Astrocyte (in vitro differentiated cells and primary cell): ENCODE measurements at places on chromosomes 11 and 22. TPM values are rescaled to one million over a fixed set of nuclear protein-coding genes. Genes with fewer than 3 reads are reported as not detected.

- no peak overlapping the region for H3K27ac ChIP-seq
- H3K36me3 ChIP-seq, result no peaks in the 10 kb centered on the region
- no peaks in the 10 kb centered on the region for H3K4me1 ChIP-seq
Observed at GRCh38 chr22:29755889-29756288, 10.9 kb downstream of the ZMAT5 start.

DNA sequence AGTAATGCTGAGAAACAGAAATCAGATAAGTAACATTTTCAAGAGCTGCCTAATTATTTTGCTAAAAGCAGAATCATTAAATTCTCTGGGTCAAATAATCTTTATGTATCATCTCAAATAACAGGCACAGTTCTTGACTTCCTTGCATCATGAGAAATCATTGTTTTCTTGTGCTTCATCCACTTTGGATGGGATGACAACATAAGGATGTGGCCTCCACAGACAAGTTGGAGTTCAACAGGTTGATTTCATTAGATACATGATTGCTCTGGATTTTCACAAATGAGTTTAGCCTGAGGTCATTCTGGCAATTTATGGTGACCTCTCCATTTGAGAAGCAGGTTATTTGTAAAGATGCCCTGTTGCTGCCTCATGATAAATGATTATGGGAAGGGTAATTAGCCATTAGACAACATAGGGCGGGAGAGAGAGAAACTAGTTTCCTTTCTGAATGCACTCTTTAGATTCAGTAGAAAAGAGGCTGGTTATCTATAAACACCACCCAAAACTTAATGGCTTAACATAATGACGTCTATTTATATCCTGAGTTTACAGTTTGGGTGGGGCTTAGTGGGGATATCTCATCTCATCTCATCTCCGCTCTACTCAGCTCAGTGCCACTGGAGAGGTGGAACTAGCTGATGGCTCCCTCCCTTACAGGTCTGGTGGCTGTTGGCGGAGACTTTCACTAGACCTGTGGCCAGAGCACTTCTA is 35.0 kb upstream of the ADORA2A start:
- no peak overlapping the region for H3K4me3 ChIP-seq
- no peak for DNase-seq
- H3K27ac ChIP-seq, result no peak overlapping the region
- H3K4me1 ChIP-seq, result peaks cover 7% of the 10 kb centered on the region
- H3K36me3 ChIP-seq, result peaks cover 6% of the 10 kb centered on the region

DNA sequence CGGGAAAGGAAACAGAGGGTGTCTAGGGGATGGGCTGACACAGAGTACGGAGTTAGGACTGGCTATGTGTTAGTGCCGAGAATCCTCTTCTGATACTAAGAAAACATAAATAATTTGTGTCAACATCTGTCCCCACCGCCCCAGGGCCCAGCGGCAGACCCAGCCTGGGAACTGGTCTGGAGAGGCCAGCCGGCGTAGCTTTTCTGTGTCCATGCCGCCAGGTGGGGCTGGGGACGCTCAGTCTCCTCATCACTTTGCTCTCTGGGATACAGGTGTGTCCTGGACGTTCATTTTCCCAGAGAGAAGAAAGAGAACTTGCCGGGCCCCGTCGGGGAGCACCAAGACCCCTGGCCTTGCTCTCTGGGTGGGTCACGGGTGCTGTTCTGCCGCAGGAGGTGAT is 54.7 kb downstream of the WNT7B start:
- peaks cover 3% of the 10 kb centered on the region for H3K36me3 ChIP-seq
- no peak overlapping the region for H3K27ac ChIP-seq
- peaks cover 29% of the 10 kb centered on the region for H3K4me1 ChIP-seq
- H3K27me3 ChIP-seq, result no peaks in the 10 kb centered on the region
- no peak overlapping the region for H3K4me3 ChIP-seq

DNA sequence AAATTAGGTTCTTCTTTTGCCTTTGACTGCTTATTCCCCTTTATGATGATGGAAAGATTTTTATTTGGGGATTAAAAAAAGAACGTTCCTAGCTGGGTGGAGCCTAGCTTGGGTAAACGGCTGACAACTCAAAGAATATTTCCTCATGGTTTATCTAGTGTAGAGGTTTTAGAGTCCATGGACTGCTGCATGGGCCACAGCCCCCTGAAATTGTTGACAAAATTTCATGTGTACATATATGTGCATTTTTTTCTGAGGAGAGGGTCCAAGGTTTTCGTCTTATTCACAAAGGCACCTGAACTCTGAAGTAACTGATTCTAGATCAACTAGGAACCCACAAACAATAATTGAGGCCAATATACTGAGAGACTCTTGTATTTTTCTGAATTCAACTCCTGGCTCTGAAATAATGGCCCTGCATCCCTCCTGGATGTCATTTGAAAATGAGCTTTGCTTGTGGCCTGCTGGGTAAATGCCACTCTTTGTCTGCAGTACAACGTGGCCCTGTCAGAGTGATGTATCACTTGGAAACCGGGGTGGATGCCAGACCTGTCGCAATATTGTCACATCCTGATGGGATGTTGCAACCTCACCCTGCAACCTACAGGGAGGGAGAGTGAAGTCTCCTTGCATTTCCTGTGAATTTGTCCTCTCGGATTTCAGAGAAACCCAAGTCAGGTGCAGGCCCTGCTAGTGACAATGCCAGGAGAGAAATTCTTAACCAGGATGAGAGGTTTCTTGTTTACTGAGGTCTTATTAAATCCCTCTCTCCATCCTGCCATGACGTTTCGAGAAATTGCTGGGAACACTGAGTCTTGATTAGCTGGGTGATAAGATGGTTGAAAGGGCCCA is 33.8 kb downstream of the EHF start:
- peak; percentile 37 for DNase-seq
- peaks cover 41% of the 10 kb centered on the region for H3K4me1 ChIP-seq
- H3K27me3 ChIP-seq, result no peaks in the 10 kb centered on the region
- H3K36me3 ChIP-seq, result no peaks in the 10 kb centered on the region

DNA sequence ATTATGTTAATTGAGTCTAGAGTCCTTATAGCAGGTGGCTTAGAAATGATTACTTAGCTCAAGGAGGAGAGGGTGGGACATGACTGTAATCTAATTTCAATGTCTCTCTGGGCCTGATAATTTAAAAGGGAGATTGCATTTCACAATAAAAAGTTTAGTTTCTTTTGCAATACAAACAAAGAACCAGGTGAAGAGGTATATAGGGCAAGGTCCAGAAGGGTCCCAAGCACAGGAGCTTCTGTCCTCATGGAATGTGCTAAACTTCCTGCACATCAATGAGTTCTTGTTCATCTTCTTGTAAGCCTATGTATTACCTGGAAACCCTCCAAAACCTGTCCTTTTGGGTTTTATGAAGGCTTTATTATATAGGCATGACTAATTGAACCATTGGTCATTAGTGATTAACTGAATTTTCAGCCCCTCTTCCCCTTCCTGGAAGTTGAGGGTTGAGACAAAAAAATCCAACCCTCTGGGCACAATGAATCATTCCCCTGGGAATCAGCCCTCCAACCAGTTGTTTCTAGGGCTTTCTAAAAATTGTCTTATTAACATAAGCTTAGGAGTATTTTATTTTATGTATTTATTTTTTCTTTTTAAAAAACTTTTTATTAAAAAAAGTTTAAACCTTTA is 37.6 kb downstream of the MS4A2 start:
- no peak for DNase-seq
- no peaks in the 10 kb centered on the region for H3K36me3 ChIP-seq
- H3K27ac ChIP-seq, result no peak overlapping the region

GRCh38 chr11:35178067-35178805 is 39.3 kb downstream of the CD44 start:
- no peak overlapping the region for H3K4me3 ChIP-seq
- H3K36me3 ChIP-seq, result peaks cover 53% of the 10 kb centered on the region
- no peak for DNase-seq
- H3K4me1 ChIP-seq, result peaks cover 57% of the 10 kb centered on the region
- no peak overlapping the region for H3K27ac ChIP-seq

IGLL1 gene
- not detected in 2 replicates for total RNA-seq

PLCB3 gene
- total RNA-seq, result 48.7 and 50.9 TPM in 2 replicates

GRCh38 chr22:41561335-41561734 is 525 bp downstream of the CSDC2 start:
- H3K4me1 ChIP-seq, result peaks cover 65% of the 10 kb centered on the region
- peak; percentile 35 for DNase-seq
- H3K27me3 ChIP-seq, result no peaks in the 10 kb centered on the region
- peak overlapping the region; percentile 40 for H3K27ac ChIP-seq
- no peaks in the 10 kb centered on the region for H3K36me3 ChIP-seq
- peak overlapping the region; percentile 55 for H3K4me3 ChIP-seq

TUB gene
- 5.7 and 6.0 TPM in 2 replicates for total RNA-seq

DERL3 gene
- total RNA-seq, result 0.70 and 0.82 TPM in 2 replicates

- no peak overlapping the region for H3K4me3 ChIP-seq
- DNase-seq, result no peak
- no peak overlapping the region for H3K27ac ChIP-seq
- H3K36me3 ChIP-seq, result no peaks in the 10 kb centered on the region
- H3K4me1 ChIP-seq, result no peaks in the 10 kb centered on the region
Observed at GRCh38 chr22:50034126-50035081, 21.8 kb upstream of the IL17REL start.

GRCh38 chr11:26696330-26696729 is 25.5 kb downstream of the SLC5A12 start:
- no peak for DNase-seq
- H3K4me3 ChIP-seq, result no peak overlapping the region
- H3K27ac ChIP-seq, result no peak overlapping the region
- no peaks in the 10 kb centered on the region for H3K4me1 ChIP-seq
- no peaks in the 10 kb centered on the region for H3K27me3 ChIP-seq
- no peaks in the 10 kb centered on the region for H3K36me3 ChIP-seq

SHANK2 gene
- total RNA-seq, result 6.4 and 10.1 TPM in 2 replicates

- no peak for DNase-seq
- H3K4me3 ChIP-seq, result no peak overlapping the region
- no peaks in the 10 kb centered on the region for H3K4me1 ChIP-seq
Observed at GRCh38 chr11:61103851-61104423, 1.6 kb downstream of the CD5 start.

C11orf65 gene
- 0.77 and 1.00 TPM in 2 replicates for total RNA-seq

- no peak overlapping the region for H3K27ac ChIP-seq
- DNase-seq, result no peak
- peaks cover 9% of the 10 kb centered on the region for H3K4me1 ChIP-seq
- H3K27me3 ChIP-seq, result peaks cover 34% of the 10 kb centered on the region
- H3K36me3 ChIP-seq, result no peaks in the 10 kb centered on the region
Observed at GRCh38 chr11:116576526-116576925, 196.3 kb downstream of the BUD13 start.

GRCh38 chr11:44927174-44927661 is 23.5 kb downstream of the TP53I11 start:
- no peak overlapping the region for H3K27ac ChIP-seq
- no peaks in the 10 kb centered on the region for H3K4me1 ChIP-seq
- peaks cover 14% of the 10 kb centered on the region for H3K27me3 ChIP-seq
- DNase-seq, result peak; percentile 47
- H3K36me3 ChIP-seq, result no peaks in the 10 kb centered on the region

APOC3 gene
- not detected in 2 replicates for total RNA-seq

GRCh38 chr11:64396079-64396591 is 37.2 kb downstream of the RPS6KA4 start:
- no peak overlapping the region for H3K27ac ChIP-seq
- no peaks in the 10 kb centered on the region for H3K36me3 ChIP-seq
- H3K4me1 ChIP-seq, result peaks cover 7% of the 10 kb centered on the region
- DNase-seq, result no peak
- H3K27me3 ChIP-seq, result peaks cover 2% of the 10 kb centered on the region

DNA sequence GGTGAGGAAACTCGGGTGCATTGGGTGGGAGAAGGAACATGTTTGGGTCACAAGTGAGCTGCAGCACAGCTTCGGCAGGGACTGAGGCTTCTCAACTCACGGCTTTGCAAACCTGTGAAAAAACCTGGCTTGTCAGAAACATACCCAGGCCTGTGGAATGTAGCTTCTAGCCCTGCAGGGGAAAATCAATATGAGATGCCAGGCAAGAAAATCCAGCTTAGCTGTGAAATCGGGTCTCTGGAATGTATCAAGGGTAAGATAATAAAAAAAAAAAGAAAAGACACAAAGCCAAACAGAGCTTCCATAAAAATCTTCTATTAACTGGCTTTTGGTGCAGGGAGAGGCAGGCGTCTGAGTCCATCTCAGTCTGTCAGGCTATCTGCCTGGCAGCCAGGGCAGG is 28.5 kb downstream of the UQCR10 start:
- peaks cover 16% of the 10 kb centered on the region for H3K4me1 ChIP-seq
- H3K4me3 ChIP-seq, result no peak overlapping the region
- DNase-seq, result no peak

- H3K27ac ChIP-seq, result no peak overlapping the region
- H3K4me3 ChIP-seq, result no peak overlapping the region
- DNase-seq, result no peak
- peaks cover 25% of the 10 kb centered on the region for H3K4me1 ChIP-seq
- no peaks in the 10 kb centered on the region for H3K27me3 ChIP-seq
- no peaks in the 10 kb centered on the region for H3K36me3 ChIP-seq
Observed at GRCh38 chr22:17775781-17776465, 1.7 kb upstream of the BID start.

DNA sequence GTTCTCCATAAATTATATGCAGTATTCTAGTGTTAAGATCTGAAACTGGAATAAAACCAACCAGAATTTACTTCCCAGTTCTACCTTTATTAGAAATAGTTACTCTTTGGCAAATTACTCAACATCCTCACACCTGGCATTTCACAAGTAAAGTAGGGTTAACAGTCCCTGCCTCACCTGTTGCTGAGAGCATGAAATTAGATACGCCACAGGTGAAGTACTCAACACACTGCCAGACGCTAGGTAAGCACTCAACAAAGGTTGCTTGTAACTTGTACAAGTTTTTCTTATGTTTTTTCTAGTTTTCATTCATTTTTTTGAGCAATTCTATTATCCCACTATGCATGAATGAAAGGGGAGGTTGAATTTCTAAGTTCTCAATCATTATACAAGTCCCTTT is 267.6 kb upstream of the ARHGAP42 start:
- DNase-seq, result no peak
- H3K36me3 ChIP-seq, result no peaks in the 10 kb centered on the region
- no peaks in the 10 kb centered on the region for H3K4me1 ChIP-seq
- no peak overlapping the region for H3K27ac ChIP-seq
- H3K27me3 ChIP-seq, result no peaks in the 10 kb centered on the region
- no peak overlapping the region for H3K4me3 ChIP-seq

RAB39A gene
- total RNA-seq, result 0.67 and 1.5 TPM in 2 replicates

GRCh38 chr11:69011624-69012091 is 1.4 kb downstream of the MRGPRF start:
- no peak overlapping the region for H3K4me3 ChIP-seq
- no peaks in the 10 kb centered on the region for H3K27me3 ChIP-seq
- H3K4me1 ChIP-seq, result peaks cover 57% of the 10 kb centered on the region
- H3K36me3 ChIP-seq, result no peaks in the 10 kb centered on the region

DNA sequence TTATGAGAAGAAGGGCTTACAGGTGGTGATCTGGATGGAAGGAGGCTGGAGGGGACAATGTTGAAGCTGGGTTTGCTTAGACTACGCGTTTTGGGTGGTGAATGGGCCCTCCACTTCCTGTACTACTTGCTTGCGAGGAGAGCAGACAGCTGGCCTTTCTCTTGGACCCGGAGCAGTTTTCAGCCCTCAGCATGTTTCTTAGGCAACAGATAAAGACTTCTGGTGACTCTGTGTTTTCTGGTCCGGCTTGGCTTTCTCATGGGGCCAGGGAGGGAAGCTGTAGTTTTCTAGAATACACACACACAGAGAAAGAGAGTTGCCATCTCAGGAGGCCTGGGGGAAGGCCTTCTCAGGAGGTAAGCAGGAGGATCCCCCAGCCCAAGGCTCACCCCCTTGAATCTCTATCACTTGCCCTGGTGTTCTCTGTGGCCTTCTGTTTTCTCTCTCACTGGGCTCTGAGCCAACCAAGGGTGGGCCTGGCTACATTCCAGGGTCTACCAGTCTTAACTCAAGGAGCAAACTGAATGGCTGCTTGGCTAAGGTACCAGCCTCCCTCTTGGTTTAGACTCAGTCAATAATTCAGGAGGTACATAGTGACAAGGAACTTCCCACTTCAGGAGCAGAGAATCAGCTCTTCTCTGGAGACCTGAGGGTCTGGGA is 2.4 kb downstream of the CCS start:
- no peaks in the 10 kb centered on the region for H3K27me3 ChIP-seq
- no peak overlapping the region for H3K27ac ChIP-seq
- peak; percentile 38 for DNase-seq
- H3K4me3 ChIP-seq, result no peak overlapping the region
